HS-27A (cell line): ENCODE measurements at places on chromosomes 11 and 22.

DNA sequence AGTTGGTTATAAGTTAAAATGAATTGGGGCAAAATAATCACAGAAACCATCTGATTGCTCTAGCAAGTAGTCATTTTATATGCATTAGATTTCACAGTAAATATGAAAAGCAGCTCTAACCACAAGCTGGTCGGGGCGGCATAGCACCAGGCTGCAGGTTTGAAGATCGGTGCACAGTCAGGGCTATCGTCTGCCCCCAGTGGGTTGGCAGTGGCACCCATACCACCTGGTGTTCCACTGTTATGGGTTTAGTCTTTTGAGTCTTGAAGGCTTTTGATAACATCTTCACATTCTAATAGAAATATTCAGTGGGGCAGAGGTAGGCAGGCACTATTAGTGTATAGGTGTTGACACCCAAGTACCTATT lies 62.1 kb downstream of the GRK3 start:
- DNase-seq = no peak

- DNase-seq = no peak
Measured at GRCh38 chr11:112837162-112837826, 123.9 kb upstream of the NCAM1 start.

GRCh38 chr22:22248878-22249277 lies 4.3 kb downstream of the VPREB1 start:
- DNase-seq = no peak

- DNase-seq = no peak
Measured at GRCh38 chr11:113475160-113475761, at the start of gene DRD2. Gene DRD2, minus strand, starts transcription at chr11:113475398. Its CDS starts 50,747 bp downstream, at chr11:113424651.

GRCh38 chr11:132177106-132177505 lies 806.7 kb downstream of the NTM start:
- DNase-seq = no peak
